DMS 273 treated with DMSO at 0.1 percent for 48 hours (cell line): ENCODE measurements at places on chromosomes 5 and 9.

DNA sequence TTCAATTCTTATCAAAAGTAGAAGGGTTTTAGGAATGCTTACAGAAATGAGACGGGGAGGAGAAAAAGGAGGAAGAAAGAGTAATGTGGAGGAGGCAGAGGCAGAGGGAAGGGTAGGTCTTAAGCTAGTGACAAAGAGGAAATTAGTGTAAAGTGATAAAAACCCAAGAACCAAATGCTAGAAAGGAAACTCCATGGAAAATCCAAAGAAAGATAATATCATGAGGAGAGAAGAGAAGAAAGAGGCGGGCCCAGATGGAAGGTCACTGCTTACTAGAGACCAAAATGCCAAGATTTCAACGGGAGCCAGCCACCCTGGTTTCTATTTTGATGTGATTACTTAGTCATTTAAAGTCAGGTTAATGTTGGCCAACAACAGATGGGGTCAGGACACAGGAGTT lies 68.6 kb upstream of the IL12B start:
- DNase-seq = no peak

GRCh38 chr5:119353686-119354366 lies 2.0 kb upstream of the TNFAIP8 start:
- DNase-seq = no peak

DNA sequence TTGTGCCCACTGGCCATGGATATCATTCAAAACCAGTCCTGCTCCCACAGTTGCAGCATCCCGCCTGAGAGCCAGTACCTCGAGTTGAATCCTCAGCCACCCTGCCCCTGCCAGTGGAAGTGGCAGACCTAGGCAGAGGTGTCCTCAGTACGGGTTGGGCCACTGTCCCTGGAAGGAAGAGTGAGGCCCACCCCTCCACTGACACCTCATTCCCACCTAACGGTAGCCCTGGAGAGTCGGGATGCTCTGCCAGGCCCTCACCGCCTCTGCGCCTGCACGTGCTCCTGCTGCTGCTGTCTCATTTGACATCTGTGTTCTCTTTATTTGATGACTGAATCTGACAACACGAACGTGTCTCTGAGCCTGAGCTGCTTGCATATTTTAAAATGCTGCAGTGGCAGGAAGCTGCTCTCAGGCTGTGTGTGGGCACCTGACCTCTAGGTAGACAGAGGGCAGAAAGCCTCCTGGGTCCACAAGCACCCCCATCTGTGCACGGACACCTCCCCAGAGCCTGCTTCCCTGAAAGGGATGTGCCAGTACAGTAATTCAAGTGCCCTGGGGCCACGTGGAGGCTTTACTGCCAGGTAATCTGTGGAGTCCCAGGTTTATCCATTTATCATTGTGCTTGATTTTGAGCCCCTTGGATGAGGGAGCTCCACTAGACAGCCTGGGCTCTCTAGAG lies 194.7 kb downstream of the CACNA1B start:
- no peak for DNase-seq

GRCh38 chr9:108784998-108785397 lies 70.8 kb downstream of the ACTL7B start:
- DNase-seq = no peak
